H4 (cell line): ENCODE measurements at places on chromosomes 1 and 21. TPM values are rescaled to one million over a fixed set of nuclear protein-coding genes. Genes with fewer than 3 reads are reported as not detected.

- no peak for DNase-seq
These were observed 199.3 kb upstream of the TMEM51 start for GRCh38 chr1:14954210-14954609.

Gene CACHD1
- 6.9 and 9.1 TPM in 2 replicates for total RNA-seq

GRCh38 chr1:26814377-26814776 is 12.1 kb upstream of the ZDHHC18 start:
- DNase-seq = no peak

GRCh38 chr1:42806171-42806570 is 10.8 kb upstream of the ERMAP start:
- no peak for DNase-seq

Gene FCRLB
- total RNA-seq = 0.45 and 0.51 TPM in 2 replicates

GRCh38 chr1:183590244-183591191 is at the start of gene NCF2:
TSS of gene NCF2 (minus strand) at chr1:183590459. CDS start at chr1:183590329, 130 bp downstream.
- no peak for DNase-seq

DNA sequence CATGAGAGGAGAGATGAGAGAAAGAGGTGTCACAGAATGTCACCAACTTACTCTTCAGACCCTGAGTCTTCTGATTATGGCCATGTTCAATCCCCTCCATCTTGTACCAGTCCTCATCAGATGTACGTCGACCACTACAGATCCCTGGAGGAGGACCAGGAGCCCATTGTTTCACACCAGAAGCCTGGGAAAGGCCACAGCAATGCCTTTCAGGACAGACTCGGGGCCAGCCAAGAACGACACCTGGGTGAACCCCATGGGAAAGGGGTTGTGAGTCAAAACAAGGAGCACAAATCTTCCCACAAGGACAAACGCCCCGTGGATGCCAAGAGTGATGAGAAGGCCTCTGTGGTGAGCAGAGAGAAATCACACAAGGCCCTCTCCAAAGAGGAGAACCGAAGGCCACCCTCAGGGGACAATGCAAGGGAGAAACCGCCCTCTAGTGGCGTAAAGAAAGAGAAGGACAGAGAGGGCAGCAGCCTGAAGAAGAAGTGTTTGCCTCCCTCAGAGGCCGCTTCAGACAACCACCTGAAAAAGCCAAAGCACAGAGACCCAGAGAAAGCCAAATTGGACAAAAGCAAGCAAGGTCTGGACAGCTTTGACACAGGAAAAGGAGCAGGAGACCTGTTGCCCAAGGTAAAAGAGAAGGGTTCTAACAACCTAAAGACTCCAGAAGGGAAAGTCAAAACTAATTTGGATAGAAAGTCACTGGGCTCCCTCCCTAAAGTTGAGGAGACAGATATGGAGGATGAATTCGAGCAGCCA is 8.0 kb downstream of the ELOA start:
- DNase-seq = peak; percentile 39

DNA sequence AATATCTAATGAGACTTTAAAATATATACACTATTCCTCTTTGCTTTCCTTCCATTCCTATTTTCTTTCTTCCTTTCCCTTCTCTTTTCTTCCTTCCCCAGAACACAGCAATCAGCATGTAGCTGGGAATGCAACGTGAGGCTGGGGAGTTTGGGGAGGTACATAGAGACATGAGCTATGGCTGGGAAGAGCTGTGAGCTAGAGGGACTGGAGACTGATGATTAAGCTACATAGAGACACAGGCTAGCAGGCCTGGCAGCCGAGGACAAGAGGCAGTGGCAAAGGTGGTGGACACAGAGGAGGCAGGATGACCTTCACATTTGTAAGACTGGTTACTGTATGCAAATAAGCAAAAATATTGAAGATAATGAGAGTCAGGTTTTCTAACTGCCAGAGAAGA is 7.5 kb downstream of the LPAR3 start:
- DNase-seq = no peak

Gene HEYL
- not detected in 2 replicates for total RNA-seq

GRCh38 chr1:118223426-118223825 is 38.4 kb upstream of the SPAG17 start:
- peak; percentile 18 for DNase-seq

DNA sequence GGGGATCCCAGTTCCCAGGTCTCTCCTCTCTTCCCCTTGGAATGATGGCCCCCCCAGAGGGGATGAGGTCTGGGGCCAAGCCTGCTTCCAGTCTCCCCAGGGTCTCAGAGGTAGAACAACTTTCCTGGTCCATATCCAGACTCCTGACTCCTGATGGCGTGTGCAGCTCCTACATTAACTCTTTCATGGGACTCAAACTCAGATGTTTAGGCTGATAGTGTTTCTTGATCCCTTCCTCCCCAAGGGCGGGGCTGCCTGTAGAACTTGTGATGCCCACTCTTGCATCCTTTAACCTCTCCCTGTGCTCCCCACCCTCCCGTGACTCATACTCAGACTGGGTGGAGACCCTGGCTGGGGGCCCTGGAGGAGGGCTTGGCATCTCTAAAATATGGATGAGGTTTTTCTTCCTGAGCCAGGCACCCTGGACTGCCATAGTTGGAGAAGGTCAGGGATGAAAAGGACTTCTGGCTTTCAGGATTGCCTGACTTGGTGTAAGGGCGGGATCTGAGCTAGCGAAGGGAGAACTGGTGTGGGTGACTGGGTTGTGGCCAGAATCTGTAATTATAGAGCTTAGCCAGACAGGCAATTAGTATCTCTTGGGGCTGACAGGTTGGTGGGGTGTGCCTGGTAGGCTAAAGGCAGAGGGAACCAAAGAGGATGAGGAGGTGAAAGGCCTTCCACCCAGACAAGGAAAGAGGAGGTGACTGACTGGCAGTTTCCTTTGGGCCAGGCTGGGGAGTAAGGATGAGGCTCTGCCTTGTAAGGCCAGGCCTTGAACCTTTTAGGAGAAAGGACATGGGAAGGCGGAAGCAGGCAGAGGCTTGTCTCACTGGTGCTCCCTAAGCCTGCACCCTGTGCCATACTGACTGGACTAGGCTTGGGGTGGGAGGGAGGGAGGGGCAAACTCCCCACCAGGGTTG is 1.5 kb downstream of the ATP8B2 start:
- peak; percentile 37 for DNase-seq

- DNase-seq = no peak
These were observed 3.2 kb downstream of the GBP7 start for GRCh38 chr1:89172468-89173143.

Gene NRIP1
- 12.6 and 17.3 TPM in 2 replicates for total RNA-seq

- DNase-seq = peak; percentile 56
These were observed 166.9 kb downstream of the HLX start for GRCh38 chr1:221045842-221046831.

Gene KRTAP10-5
- not detected in 2 replicates for total RNA-seq

DNA sequence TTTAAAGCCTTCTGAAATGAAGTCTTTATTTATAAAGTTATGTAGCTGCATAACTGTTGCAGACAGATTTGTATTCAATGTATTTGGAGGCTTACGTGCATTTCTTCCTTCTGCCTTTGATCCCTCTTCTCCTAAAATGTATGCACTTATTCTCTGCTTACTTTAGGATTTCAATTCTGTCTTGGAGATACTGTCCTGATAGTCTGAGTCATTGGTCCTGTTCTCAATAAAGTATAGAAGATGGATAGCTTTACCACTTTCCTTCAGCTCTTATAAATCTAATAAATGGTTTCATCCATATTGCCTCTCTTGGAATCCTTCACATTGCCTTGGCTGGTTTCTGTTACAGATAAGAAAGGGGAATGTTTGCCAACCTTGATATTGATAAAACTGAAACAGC is 430.1 kb upstream of the CAMK1G start:
- no peak for DNase-seq

DNA sequence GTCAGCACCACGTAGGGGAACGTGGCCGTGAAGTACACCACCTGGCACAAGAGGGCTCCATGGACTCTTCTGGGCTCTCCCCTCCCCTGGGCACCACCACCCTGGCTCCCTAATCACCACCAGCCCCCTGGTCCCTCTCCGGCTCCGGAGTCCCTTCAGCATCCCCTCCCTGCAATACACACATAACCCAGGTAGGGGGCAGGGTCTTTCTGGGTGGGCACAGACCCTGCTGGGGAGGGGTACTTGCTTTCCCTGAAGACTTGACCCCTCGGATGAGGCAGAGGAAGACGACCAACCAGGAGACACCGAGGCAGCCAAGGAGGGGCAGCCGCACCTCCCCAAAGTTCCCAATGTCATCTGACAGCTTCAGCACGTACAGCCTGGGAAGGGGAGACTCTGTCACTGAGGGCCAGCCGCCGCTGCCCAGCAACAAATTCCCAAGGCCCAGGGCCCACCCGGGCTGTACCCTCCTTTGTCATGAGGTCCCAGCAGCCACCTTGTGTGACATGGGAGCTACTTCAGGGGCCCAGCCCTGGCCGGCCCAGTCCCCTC is 11.3 kb downstream of the CCDC24 start:
- no peak for DNase-seq

DNA sequence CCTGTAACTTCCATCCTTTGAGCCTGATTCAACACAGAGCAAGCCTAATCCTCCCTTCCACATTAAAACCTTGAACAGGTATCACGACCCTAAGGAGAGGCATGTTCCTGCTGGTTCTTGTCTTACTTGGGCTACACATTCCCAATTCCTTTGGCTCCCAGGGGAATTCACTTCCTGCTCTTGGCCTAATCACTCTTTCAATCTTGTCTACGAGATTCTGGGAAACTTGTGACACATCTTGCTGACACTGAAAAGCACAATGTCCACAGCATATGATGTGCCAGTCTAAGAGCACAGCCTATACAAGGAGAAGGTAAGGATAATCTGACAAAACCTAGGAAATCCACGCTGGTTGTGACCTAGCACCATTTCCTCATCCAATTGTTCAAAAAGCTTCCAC is 163.9 kb downstream of the GABPA start:
- no peak for DNase-seq

Gene MXRA8
- 41.2 and 46.0 TPM in 2 replicates for total RNA-seq

DNA sequence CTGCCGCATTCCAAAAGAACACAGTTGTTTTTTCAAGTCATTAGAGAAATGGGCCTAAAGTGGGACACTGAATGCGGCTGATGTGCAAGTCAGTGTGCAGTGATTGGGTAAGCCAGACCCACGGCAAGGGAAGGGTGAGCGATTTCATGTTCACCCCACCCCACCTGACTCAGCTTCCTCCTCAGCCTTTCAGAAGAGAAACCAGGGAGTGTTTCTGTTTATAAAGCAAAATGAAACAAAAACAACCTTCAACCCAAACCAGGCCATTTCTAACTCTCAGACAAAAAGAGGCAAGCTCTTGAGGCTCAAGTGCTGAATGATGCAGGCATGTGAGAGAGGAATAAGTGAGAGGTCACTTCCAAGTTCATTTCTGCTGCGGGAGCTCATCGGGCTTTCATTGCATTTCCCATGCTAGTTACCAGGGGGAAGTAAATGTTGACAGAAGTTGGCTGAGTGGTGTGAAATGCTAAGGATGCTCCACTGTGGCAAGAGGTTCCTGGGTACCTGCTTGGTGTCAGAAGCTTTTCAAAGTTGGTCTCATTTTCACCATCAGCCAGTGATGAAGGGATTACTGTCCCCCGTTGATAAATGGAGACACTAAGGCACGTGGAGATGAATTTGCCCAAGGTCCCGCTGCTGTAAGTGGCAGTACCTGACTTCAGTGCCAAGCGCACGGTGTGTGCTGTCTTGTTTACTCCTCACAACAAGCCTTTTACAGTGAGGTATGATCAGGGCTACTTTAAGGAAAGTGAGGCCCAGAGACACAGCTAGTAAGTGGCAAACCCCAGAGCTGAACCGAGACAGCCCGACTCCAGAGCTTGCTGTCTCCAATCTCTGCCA is 29.1 kb downstream of the STPG1 start:
- peak; percentile 58 for DNase-seq

Gene KCNK2
- total RNA-seq = 0.60 and 1.7 TPM in 2 replicates

DNA sequence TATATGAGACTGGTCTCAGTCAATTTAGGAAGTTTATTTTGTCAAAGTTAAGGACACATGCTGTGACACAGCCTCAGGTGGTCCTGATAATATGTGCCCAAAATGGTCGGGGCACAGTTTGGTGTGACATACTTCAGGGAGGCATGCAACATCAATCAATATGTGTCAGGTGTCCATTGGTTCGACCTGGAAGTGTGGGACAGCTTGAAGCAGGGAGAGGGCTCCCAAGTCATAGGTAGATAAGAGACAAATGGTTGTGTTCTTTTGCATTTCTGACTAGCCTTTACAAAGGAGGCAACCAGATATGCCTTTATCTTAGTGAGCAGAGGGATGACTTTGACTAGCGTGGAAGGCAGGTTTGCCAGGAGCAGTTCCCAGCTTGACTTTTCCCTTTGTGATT is 4.5 kb upstream of the ERVH48-1 start:
- DNase-seq = no peak

Gene GFI1
- 0.17 and 0.80 TPM in 2 replicates for total RNA-seq

DNA sequence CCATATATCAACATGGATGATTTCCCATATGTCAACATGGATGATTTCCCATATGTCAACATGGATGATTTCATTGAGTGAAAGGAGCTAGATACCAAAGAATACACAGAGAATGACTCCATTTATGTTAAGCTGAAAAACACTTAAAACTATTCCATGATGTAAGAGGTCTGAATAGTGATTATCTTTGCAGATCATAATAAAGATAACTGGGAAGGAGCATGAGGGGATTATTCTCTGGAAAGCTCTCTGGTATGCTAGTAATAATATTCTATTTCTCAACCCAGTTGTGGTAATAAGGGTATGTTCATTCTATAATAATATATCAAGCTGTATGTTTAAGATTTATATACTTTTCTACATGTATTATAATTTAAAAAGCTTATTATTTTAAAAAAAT is 14.1 kb downstream of the SYNJ1 start:
- no peak for DNase-seq

Gene MFSD2A
- total RNA-seq = 8.5 and 9.5 TPM in 2 replicates

Gene LDLRAD1
- total RNA-seq = not detected in 2 replicates

GRCh38 chr21:16969636-16970035 is 543.2 kb upstream of the CXADR start:
- no peak for DNase-seq

Gene TEKT2
- total RNA-seq = not detected in 2 replicates

GRCh38 chr1:246187834-246188372 is 319.2 kb downstream of the SMYD3 start:
- no peak for DNase-seq

DNA sequence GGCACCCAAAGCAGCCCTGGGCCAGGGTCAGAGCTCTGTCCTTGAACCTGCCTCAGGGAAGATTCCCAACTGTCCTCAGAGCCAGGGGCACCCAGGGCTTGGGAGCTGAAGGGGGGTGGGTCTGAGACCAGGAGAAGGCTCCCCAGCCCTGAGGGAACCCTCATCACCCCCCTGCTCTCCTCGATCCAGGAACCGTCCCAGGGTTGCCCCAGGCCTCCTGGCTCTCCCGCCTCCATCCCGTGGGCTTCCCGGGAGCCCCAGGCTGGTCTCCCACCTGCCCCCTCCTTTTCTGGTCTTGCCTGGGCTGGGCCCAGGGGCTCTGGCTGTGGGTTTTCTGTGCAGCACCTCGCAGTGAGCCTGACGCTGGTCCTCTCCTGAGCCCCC is 6.7 kb upstream of the SAMD11 start:
- no peak for DNase-seq
